ENCODE measurements at places on chromosomes 4 and X.
A peak's percentile ranks its signal among the peaks of the same experiment; 100 is the strongest.

DNA sequence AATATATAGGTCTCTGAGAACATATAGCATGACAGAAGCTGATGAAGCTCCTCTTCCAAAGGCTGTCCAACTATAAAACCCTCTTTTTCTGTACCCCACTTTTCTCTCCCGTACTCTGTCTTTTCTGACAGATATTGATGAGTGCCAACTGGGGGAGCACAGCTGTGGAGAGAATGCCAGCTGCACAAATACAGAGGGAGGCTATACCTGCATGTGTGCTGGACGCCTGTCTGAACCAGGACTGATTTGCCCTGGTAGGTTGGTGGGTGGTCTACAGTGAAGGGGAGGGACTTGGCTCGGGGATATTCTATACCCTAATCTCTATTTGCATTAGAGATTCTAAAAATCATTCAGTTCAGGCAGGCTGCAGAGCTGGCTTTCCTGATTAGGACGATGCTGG lies 80.4 kb downstream of the EGF start:
- DNase-seq: no peak

DNA sequence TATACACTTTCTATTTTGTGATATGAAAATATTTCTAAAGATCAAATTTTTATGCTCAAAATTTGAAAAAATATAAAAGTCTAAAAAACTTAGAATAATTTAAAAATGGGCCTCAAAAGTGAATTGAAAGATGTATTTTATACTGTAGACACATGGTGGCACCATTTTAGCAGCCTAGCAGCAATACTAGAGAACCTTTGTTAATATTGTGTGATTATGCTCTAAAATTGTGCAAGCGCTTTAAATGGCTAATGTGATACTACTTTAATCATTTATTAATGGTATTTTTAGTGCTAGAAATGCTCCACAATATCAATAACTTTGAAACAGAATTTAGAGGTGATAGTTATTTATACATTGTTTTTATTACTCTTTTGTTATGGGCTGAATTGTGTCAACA lies 3.7 kb upstream of the GUF1 start:
- DNase-seq: no peak

DNA sequence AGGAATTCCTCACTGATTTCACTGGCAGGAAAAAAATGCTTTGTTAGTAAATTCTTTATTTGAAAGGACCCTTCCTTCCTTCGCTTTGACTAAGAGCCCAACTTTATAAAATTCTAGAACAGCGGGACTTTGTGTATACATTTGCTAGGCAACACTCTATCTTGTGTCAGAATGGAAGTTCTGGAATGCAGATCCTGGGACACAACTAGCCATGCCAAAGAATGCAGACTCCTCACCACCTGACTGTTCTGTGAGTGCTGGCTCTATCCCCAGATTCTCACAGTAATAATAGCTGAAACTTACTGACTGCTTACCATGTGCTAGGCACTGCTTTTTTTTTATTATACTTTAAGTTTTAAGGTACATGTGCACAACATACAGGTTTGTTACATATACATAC lies 73.3 kb upstream of the ZDHHC15 start:
- no peak for DNase-seq

DNA sequence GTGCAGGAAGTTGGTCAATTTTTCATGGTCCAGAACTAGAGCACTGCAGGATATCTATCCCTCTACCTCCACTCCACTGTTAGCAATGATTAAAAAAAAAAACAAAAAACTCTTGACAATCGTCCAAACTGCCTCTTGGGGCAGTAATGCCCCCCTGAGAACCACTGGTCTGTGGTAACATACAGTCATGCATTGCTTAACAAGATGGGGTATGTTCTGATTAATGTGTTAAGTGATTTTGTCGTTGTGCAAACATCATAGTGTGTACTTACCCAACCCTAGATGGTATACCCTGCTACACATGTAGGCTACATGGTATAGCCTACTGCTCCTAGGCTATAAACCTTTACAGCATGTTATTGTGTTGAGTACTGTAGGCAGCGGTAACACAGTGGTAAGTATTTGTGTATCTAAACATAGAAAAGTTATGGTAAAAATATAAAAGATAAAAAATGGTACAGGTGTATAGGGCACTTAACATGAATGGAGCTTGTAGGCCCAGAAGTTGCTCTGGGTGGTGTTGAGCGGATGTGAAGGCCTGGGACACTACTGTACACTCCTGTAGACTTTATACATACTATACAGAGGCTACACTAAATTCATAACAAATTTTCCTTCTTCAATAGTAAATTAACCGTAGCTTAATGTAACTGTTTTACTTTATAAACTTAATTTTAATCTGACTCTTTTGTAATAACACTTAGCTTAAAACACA lies 34.1 kb downstream of the ART3 start:
- peak; percentile 46 for DNase-seq

- peak; percentile 55 for DNase-seq
These were observed 24.1 kb downstream of the ZCCHC12 start for GRCh38 chrX:118847676-118848075.

DNA sequence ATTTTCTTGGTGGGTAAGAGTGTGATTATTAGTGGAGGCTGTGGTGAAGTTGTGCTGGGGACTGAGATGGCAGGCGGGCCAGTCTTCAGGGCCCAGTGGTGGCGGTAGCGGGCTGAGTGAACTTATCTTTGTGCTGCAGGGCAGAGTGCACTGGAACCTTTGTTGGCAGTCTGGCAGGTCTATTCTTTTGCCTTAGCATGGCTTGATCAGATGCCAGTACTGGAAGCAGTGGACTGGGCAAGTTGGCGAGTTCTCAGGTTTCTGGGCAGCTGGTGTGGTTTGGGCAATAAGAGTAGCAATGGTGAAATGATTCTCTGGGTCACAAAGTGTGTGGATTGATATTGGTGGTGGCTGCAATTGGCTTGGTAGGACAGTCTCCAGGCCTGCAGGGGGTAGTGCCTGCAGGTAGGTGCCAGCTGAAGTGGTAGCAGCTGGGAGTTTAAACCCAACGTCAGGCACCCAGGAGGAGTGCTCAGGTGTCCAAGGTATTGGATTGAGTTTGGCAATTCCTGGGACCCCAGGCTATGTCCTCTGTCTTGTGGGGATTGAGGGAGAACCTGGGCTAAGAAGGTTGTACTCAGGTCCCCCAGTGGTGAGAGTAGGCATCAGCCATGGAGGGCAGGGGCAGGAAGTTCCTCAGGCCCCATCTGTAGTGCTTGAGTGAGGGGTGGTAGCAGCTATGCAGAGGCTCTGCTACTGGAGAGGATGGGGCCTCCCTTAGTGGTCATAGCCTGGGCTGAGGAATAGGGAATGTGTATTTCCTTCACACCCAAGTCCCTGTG lies 34.9 kb upstream of the SLC25A14 start:
- no peak for DNase-seq

DNA sequence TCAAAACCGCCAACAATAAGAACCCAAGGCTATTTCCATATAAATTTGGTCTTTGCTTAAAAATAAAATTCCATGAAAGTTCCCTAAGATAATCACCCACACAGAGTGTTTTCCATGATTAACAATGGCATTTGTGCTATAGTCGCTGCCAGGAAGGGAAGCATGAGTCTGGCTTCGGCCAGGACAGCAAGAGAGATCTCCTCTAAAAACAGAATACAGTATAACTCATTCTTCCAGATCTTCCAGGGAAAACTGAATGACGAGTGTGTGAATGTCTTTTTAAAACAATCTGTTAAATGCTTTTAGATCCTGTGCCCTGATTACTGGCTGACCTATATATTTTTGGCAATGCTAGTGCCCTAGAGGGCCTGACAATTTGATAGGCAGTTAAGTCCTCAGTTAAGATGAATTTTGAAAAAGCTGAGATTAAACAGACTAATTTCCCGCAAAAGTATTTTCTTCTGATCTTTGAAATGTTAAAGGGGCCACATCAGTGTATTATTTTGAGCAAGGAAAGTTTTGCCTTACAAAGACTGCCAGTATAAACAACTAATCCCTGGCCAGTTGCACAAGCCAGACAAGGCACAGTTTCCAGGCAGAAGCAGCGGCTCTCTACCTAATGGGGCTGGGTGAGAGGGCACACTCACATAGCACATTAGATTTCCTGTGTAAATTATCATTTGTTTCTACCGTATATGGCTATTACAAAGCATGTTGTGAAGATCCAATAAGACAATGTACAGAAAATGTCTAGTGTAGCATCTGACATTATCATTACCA lies 127.3 kb downstream of the DCHS2 start:
- DNase-seq: no peak

DNA sequence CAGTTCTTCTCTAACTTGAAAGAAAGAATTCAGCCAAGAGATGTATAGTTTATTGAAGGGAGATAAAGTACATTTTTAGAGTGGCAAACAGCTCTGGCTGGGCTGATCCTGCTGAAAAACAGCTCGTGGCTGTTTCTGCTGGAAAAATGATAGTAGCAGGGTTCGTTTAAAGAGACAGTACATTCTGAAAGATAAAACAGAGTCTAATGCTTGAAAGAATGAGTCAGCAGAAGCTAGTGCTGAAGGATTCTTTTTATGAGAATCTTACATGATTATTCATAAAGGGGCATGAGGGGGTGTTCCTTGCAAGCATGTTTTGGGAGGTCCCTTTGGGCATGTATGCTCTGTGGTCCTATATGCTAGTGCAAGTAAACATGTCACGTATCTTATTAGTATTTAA lies 790.0 kb downstream of the PCDH18 start:
- no peak for DNase-seq

- no peak for DNase-seq
These were observed 53.1 kb downstream of the GAK start for GRCh38 chr4:878796-879728.

GRCh38 chr4:100079264-100079663 lies 111.0 kb downstream of the DDIT4L start:
- no peak for DNase-seq

DNA sequence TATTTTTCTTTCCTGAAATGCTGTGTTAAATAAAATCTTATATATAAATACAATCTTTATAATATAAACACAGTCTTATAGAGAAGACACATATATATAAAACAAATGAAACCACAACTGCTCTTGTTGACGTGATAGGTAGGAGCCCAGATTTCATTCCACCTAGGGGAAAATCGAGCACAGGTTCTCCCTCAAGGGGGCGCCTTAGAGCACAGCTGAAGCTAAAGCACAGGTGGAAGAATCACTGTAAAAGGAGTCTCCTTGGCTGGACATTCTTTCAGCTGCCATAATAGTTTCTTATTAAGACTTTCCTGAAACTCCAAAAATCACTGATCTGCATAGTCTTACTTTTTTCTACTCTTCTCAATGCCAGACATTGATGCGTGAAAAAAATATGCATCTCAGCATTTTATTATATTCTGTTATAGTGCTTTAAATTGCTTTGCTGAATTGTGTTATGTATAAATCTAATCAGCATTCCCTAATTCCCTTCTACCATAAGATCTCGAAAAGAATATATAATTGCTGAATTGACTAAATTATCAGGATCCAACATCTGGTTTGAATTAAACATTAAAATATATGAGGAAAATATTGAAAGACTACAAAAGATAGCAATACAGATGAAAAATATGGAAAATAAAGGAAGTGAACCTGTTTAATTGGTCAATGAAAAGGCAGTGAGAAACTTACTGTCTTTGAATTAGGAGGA lies 25.5 kb upstream of the RXFP1 start:
- peak; percentile 58 for DNase-seq

GRCh38 chr4:47383829-47384427 lies 79.6 kb downstream of the COMMD8 start:
- DNase-seq: peak; percentile 55

GRCh38 chr4:170931321-170931720 lies 841.6 kb upstream of the AADAT start:
- DNase-seq: no peak

DNA sequence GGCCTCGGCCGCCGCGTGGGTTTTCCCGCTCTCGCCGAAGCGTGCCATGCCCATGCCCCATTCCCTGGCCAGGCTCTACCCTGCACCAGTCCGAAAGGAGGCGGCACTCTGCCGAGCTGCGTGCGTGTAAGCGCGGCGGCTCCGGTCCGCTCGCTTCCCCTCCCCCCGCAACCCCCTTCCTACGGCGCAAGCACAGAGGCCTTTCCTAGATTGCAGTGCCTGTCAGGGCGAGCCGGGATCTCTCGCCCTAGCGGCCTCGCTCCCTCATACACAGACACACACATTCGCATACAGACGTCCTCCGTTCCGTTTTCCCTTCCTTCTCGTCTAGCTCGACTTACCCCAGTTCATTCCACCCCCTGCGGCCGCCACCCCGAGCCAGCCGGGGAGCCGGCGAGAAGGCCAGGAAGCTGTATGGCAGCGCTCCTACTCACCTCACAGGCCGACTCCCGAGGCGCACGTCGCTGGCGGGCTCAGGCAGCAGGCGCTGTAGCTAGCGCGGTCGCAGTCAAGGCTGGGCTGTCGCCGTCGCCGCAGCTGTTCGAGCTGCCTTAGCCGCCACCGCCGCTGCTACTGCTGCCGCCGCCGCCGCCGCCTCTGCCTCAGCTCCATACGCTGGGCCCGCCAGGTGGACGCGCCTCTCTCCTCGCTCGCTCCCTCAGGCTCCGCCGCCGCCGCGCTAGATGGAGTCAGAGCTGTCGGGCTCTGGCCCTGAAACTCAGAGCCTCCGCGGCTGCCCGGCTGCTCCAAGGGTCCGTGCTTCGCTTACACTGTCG lies 615 bp downstream of the NEXMIF start:
- DNase-seq: no peak

- no peak for DNase-seq
These were observed 241.0 kb upstream of the ANKRD50 start for GRCh38 chr4:124953486-124953885.

DNA sequence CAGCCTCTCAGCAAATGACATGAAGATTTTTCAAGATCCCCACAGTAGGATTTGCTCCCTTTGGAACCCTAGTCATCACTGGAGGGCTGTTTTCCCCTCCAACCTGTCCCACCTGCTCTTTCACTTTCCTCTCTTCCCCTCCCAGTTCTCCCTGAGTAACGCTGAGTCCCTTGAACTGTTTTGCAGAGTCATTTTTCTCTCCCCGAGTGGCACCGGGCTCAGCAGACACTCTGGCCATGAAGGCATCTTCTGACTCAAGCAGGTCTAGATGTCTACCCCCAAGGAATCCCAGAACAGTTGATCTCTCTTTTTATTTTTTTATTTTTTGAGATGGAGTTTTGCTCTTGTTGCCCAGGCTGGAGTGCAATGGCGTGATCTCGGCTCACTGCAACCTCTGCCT lies 52.2 kb downstream of the HTRA3 start:
- no peak for DNase-seq

GRCh38 chr4:99088023-99088449 lies 552 bp downstream of the ADH5 start:
- peak; percentile 82 for DNase-seq

- DNase-seq: peak; percentile 61
These were observed 415.2 kb upstream of the HS3ST1 start for GRCh38 chr4:11843927-11844326.

DNA sequence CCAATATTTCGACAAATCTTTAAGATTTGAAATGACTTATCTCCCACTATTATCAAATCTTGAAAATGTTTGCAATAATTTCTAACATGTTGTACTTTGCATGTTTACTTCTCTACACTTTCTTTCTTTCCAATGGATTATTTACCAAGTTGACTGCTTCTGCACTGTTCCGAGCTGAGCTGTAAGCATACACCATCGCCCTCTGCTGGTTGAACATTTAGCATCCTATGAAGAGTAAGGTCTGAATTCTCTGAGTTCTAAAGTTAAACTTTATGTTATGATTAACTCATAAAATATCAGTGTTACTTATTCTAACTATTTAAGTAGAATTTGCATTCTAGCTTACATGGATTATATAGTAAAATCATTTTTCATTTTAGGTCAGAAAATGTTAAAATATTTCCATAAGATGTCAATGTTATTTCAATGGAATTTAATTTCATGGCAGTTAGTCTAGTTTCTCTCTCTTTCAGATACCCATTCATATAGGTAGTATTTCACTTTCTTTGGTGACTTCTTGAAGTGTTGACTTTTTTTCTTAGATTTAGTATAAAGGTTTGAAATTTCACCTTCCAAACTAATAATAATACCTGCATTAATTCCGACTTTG lies 137.4 kb downstream of the DKK2 start:
- peak; percentile 39 for DNase-seq
